Left ventricle myocardium superior (tissue), 1 donor: ENCODE measurements at places on chromosomes 2 and 18.

DNA sequence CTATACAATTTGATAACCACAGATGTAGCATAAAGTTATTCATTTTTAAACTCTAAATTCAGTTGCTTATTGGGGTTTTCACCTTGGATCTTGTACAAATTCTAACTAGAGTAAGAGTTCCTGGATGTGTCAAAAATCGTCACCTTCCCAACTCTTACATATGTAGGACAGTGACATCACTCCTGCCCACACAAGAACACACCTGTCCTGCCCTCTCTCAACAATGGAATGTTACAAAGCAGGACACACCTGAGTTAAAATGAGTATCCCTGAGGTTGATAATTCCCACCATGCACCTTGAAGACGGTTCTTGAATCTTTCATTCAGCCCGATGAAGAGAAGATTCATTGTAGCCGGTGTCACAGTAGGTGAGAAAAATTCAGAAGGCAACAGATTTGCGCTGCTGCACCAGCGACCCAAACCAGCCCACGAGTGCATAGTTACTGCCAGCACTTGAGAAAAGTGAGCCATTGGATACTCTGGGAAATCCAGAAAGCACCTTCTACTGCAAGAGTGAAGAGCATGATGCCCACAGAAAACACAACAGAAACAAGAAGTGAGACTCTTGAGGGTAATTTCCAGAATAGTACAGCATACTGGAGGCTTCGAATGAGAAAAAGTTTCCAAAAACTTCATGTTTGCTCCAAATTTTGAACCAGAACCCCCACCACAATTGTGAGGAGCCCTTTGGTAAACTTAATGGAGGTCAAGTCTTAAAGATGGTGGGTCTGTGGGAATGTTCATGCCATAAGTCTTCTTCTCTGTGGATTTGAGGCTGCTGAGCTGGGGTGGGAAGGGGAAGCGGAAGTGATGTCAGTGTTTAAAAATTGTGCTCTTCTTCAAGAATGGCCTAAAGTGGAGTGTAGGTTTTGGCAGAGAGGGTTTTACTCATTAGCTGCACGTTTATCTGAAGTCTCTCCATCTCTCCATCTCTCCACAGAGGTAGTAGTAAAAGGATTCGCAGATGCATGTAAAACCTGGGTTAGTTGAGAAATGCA is 34.7 kb upstream of the ADAM23 start:
- no peak for DNase-seq

GRCh38 chr2:176910828-176911227 is 301.8 kb upstream of the HNRNPA3 start:
- no peak for DNase-seq

DNA sequence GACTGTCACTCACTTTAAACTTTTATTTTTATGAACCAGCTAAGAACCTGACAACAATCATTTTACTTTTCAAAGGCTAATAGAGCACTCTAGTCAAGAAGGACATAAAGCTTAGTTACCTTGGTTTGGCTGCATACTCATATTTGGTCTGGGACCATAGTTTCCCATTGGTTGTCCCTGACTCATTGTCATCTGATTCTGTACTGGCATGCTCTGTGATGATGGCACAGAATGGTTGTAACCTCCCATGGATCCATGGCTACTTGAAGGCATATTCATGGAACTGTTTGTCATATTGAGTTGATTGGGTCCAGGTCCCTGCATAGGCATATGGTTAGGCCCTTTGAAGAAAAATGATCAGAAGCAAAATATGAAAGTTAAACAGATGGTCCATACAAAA is 37.9 kb downstream of the SS18 start:
- no peak for DNase-seq

GRCh38 chr2:110717734-110718133 is 14.6 kb upstream of the ACOXL start:
- DNase-seq: no peak
